RPMI8226 (cell line): ENCODE measurements at places on chromosomes 2 and 18.
A peak's percentile ranks its signal among the peaks of the same experiment; 100 is the strongest.

GRCh38 chr2:108573061-108573460, 38.8 kb downstream of the LIMS1 start:
- no peak for DNase-seq

DNA sequence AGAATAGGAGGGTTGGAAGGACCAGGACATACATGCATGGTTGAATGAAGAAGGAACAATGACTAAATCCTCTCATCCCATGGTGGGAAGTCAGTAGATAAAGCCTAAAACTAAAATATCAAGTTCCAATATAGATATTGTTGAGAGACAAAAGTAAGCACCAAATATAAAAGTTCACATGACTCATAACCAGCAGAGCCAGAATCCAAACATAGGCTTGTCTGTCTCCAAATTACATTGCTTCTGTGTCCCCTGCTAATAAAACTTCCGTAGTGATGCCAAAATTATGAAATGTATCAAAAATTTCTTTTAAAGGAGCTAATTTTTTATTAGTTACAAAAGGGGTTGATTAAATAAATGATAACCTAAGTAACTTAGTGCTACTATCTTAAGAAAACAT, 19.7 kb downstream of the CHST9 start:
- no peak for DNase-seq

DNA sequence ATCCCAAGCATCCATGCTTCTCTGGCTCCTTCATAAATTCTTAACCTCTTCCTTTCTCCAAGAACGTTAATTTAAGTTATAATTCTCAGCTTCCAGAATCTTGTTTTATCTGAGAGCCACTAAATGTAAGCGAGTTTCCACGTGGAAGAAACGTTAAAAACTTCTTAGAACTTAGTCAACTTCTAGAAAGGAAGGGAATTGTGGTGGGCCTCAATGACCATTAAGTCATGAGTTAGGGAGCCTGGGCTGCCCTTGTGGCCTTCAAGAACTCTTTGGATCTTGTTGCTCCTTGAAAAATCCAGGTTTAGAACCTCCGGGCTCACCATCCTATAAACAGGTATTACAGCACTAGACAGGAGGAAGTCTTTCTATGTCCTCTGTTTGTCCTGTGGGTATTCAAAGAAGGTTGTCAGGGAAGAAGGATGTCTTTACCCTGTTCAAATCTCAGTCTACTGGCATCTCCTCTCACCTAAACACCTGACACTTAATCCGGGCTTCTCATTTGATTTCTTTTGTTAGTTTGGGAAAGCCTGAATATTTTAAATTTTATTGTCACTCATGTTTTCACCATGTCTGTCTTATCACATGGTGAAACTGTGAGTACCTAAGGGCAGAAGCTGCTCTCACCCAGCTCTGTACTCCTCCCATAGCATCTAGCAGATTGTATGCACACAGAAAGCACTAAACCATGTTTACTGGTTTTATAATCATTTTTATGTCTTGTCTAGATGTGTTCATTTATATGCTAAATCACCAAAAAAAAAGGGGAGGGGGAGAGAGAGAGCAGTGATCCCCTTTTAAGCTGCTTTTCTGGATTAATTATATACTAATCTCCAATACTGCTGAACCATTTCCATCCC, 6.3 kb downstream of the RND3 start:
- DNase-seq, result no peak

- DNase-seq, result no peak
Measured at GRCh38 chr18:64650068-64650467, 501.2 kb upstream of the LINC00305 start.

- DNase-seq, result no peak
Measured at GRCh38 chr2:63786471-63786870, 55.2 kb upstream of the UGP2 start.

DNA sequence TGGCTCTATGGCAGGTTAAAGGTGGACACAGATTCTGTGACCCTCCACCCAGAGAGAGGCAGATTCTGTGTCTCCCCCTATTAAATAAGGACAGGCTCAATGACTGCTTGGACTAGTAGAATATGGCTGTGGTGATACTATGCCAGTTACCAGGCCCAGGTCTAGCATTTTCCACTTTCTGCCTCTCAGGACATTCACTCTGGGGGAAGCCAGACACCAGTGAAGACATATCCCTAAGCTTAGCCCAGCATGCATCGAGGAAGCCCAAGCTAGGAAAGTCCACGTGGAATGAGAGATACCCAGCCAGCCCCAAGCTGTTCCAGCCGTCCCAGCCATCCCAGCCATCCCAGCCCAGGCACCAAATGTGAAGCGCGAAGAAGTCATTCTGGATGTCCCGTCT, 40.3 kb downstream of the ST6GAL2 start:
- no peak for DNase-seq

DNA sequence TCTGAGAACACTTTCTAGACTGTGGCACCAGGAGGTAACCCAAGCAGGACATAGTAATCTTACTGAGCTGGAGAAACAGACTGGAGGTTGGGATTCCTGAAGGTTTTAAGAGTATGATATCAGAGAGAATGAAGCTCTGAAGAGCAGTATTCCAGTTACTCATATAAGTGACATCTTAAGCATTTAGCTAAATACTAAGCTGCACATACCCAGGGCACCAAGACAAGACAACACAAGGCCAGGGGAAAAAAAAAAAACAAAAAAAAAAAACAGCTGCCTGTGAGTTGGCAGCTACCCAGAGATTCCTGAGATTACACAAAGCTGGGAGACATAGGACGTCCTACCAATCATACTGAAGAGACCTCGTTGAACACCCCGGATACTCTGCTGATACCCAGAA, 175.8 kb downstream of the SRBD1 start:
- no peak for DNase-seq

- no peak for DNase-seq
Measured at GRCh38 chr2:119426801-119427395, 4.8 kb upstream of the TMEM37 start.

- no peak for DNase-seq
Measured at GRCh38 chr2:172647439-172647838, 88.2 kb upstream of the RAPGEF4 start.

GRCh38 chr2:20616341-20616871, 34.5 kb downstream of the HS1BP3 start:
- no peak for DNase-seq

GRCh38 chr2:170715062-170715931, at the start of gene SP5:
SP5 (plus strand) TSS chr2:170715337; CDS start chr2:170715513, 176 bp downstream.
- DNase-seq, result no peak

DNA sequence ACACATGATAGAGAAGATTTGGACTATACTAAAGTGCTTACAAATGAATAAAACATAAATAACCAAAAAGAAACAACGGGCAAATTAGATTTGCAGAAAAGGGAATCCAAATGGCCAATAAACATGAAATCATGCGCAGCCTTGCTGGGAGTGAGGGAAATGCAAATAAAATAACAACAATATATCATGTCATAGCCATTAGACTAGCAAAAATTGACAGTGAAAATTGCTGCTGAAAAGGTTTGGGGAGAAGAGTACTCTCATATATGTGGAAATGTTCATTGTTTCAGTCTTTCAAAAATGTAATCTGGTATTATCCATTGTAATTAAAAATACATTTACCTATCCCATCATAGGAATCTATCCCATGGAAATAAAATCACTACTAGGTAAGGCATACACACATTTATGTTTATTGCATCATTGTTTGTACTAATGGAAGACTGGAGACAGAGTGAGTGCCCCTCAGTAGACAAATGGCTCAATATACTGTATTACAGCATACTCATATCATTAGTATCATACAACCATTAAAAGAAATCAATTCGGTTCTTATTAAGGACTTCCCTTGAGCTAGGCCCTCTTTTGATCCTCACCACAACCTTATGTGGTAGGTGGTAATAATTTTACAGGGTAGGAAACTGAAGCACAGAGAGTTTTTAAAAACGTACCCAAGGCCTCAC, 94.1 kb upstream of the MSTN start:
- no peak for DNase-seq

DNA sequence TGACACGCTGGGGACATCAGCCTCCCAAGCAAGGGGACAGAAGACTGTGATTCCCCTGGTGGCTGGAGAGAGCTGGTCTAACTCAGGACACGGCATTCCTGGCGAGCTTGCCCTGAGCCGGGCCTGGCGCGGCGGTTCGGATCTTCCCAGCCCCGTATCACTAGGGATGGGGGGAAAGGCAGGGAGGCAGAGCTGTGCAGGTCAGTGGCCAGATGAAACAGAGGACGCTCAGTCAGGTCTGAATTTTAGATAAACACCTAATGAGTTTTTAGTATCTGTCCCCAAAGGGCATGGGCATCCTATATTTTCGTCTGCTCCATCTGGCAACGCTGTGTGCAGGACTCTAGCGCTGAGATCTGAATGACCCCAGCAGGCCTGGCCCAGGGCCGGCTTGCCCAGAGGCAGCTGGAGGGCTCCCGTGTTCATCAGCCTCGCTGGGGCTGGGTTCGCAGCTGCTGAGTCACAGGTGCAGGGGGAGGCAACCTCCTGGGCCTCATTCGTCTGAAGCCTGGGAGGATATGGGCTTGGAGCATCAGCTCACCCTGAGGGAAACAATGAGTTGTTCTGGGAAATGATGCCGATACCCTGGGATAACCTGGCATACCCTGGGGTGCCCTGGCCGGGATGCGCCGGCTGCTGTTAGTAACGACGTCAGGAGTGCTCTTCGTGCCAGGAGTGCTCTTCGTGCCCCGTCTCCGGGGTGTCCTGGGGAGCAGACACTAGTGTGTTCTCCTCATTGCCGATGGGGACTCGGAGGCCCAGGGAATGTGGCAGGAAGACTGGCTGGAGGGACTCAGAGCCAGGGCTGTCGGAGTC, 48.1 kb upstream of the HPCAL1 start:
- DNase-seq, result peak; percentile 19

- no peak for DNase-seq
Measured at GRCh38 chr2:23649303-23649702, 264.3 kb downstream of the KLHL29 start.

- DNase-seq, result peak; percentile 17
Measured at GRCh38 chr2:171086352-171087290, 74.1 kb downstream of the TLK1 start.

DNA sequence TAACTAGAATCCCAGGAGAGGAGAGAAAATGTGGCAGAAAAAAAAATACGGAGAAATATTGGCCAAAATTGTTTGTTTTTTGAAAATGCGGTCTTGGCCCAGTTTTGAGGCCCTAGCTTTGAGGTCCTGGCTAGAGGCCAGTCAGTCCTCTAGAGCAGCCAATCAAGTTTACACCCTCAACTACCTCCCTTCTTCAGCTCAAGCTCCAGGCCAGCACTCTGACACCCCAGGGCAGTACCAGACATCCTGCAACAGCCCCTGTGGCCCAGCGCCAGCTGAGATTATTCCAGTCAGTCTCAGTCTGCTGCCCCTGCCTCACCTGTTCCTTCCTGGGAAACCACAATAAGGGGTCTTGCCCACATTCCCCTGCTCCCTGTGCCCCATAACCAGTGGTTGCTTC, 107.7 kb downstream of the UGGT1 start:
- no peak for DNase-seq

- no peak for DNase-seq
Measured at GRCh38 chr2:108228537-108228936, 11.2 kb upstream of the SULT1C3 start.

- no peak for DNase-seq
Measured at GRCh38 chr18:69897397-69898108, 50.1 kb downstream of the CD226 start.

DNA sequence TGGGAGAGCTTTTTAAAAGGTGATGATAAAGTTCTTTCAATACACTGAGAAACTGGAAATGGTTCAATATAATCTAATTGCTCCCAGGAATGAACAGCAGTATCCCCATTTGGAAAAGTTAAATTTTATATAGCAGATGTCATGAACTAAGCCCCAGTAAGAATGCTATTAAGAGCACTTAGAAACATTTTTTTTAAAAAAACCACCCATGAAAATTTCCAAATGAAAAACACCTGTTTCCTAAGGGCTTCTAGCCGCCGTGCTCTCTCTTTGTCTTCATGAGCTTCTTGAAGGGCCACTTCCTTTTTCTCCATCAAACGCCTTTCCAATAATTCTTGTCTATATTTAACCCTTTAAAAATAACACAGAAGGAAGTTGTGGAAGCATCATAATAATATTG, 77.0 kb downstream of the UPP2 start:
- DNase-seq, result no peak

GRCh38 chr2:97713296-97714083, at the start of gene ZAP70:
ZAP70 (plus strand) TSS chr2:97713576; CDS start chr2:97724037, 10,461 bp downstream.
- peak; percentile 10 for DNase-seq

- no peak for DNase-seq
Measured at GRCh38 chr2:222208010-222208690, 90.6 kb downstream of the PAX3 start.

DNA sequence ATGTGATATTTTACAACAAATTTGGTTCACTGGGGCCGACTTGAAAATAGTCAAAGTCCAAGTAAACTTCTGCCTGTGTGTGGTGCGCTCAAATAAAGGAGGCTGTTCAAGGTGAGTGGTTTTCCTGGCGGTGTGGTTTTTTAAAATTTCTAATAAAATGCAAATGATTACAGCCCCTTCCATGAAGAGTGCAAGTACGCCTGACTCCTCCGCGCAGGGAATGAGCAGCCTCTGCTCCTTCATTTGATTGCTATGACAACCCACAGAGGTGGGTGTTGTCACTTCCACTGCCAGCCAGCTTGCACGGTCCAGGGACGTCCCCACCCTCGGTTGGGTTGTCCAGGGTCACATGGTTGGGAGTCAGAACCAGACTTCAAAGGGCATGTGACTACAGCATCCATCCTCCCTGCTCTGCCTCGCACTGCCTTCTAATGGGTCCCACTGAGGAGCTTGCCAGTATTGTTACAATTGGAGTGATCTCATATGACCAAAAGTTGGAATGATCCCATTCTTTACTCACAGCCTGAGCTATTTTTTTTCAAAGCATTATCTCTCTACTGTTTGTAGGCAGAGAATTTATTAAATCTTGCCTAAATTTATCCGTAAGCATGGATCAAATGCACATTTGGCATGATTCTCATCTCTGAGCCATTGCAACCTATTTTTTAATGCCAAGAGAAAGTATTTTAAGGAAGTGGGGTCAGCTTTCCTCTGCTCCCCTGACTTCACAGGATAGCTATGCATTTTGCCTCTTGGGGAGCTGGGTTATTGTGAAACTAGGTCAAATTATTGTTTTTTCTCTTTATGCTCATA, 121.3 kb downstream of the AGAP1 start:
- no peak for DNase-seq

DNA sequence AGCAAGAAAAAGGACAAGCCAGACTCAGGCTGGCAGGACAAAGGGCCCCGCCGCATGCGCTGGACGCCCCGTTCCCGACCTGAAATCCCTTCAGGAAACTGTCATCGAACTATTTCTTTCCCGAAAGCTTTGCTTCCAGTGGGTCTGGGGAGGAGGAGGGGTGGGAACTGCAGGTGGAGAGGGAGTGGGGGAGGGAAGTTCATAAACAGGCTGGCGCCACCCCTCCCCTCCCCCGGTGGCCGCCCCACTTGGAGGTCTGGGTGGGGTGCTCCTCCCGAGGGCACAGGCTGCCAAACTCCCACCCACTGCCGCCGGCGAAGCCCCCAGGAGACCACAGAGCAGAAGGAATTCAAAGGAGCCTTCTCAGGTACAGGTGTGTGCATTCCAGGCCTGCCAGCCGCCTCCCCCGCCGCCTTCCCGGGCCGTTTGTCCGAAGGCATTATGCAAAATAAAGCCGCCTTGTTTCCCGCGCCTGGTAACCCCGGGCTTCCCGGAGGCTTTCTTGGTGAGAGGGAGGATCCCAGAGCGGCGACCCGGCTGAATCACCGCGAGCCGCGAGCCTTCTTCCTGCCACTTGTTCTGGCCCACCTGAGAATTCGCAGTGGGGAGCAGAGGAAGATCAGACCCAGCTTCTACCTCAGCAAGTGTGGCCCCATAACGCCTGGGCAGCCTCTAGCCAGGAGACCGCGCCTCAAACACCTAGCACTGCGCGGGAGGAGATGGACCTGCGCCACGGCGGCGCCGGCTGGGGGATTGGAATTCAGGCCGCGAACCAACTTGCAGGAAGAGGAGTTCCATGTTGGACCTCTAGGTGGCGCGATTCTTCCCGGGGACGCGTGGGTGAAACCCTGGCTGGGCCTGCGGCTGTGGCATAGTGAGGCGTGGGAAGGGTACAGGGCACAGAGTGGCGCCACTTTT, 101.9 kb downstream of the FOXI3 start:
- DNase-seq, result peak; percentile 15
